ENCODE measurements at places on chromosomes 11 and 22. TPM values are rescaled to one million over a fixed set of nuclear protein-coding genes. Genes with fewer than 3 reads are reported as not detected.

DNA sequence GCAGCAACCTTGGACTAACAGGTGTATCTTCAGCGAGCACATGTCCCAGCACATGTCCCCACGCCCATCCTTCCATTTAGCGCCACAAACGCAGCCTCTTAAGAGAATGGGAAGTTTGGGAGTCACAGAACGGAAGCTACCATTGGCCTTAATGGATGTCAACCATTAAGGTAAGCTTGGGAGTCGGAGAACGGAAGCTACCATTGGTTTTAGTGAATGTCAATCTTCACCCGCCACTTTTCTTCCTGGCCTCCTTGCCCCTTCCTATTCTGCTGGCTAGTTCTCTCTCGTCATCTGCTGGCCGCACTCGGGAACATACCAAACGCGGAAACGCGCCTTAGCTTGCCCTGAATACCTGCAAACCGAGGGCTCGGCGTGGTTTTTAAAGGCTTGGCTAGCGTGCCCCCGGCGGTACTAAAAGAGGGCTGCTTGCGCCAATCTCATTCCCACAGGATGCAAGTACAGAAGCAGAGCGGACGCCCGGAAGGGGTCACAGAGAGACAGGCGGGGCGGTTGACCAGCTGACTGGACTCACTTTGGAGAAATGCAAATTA, 24.3 kb downstream of the GLYATL1 start:
- DNase-seq, result no peak

- no peak for DNase-seq
Measured at GRCh38 chr11:117182551-117182935, 4.0 kb downstream of the SIDT2 start.

DNA sequence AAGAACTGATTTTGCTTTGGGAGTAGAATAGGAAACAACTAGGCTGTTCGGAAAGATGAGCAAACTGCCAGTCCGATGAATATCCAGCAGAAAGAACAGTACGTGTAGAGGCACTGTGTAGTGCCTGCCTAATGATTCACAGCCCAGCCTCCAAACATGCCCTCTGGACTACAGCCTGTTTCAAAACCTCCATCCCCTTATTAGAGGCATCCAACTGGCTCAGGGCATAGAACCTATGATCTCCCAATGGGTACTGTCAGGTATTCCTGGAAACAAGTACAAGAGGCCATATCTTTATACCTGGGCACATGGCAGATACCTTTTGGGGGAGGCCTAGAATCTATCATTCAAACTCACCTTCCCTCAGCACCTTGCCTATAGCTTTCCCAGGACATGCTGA, 4.9 kb downstream of the RRP8 start:
- DNase-seq, result no peak

DNA sequence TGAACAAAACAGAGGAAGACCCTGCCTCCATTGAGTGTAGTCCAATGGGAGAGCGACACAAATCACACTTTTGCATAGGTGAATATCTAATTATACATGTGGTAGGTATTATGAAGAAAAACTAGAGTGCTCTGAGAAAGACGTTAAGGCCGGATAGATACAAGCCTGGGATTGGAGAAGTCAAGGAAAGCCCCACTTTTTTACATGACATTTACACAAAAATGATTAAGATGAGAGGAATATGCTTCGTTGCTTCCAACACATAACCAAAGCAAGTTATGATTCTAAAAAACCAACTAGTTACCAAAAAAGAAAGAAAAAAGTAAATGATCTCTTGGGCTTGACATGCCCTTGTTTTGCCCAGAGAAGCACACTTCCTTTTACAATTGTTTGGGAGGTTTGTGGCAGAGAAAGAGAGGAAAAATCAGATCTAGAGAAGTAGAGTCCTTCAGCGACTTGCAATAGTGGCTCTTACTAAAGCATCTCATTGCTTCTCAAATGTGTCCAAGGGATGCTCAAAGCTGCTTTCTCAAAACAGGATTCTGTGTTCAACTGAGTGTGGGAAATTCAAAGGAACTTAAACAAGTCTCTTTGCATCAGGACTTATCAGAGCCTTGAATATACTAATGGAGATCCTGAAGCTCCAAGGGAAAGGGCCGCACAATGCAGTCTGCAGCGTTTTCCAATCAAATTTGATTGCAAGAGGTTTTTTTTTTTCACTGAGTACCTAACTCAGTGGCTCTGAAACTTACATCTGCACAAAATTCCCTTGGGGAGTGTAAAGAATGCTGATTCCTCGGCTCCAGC, 38.8 kb downstream of the FLI1 start:
- DNase-seq, result no peak

GRCh38 chr11:114080769-114081168, 21.3 kb downstream of the ZBTB16 start:
- no peak for DNase-seq

DNA sequence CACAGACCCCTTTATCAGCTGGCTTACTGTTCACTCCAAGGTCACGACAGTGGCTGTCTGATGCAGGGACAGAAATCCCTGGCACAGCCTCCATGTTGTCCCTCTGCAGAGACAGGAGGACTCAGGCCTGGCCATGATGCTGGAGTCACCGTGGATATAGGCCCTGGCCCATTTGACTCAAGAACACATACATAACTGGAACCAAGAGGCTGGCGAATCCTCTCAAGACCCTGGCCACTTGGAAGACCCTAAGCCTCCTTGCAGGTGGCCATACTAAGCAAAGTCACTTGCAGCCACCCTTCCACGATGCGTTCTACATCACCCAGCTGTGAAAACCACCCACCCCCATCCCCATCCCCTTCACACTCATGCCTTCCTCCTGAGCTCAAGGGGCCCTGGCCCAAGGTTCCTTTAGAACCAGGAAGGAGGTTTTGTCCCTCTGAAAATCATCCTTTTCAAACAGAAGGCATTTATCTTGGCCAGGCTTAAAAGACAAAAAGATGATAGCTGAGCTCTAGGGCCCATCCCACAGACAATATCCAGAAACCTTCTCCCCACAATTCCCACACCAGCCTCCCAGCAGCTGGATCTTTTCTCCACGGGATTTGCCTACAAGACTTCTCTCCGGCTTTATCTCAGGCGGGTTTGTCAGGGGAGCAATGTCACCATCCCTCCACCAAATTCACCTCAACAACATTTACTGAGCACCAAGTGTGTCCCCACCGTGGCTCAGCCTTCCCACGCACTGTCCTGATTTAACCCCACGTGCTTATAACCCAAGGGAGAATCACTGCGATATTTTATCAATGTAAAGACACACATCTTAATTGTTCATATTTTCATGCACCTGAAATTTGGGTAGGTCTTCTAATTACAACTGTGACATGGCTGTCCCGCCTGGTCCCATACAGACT, 123.4 kb upstream of the SERPIND1 start:
- DNase-seq, result no peak

- no peak for DNase-seq
Measured at GRCh38 chr22:21631025-21631424, 1.2 kb upstream of the YDJC start.

GRCh38 chr11:60367009-60367408, 11.3 kb upstream of the MS4A7 start:
- DNase-seq, result no peak

- DNase-seq, result peak; percentile 66
Measured at GRCh38 chr11:111565114-111565720, 24.7 kb downstream of the LAYN start.

- no peak for DNase-seq
Measured at GRCh38 chr11:115132436-115133228, 371.6 kb downstream of the CADM1 start.

OR51I1 gene
- not detected for total RNA-seq
